ENCODE measurements at places on chromosomes 7 and 10.

DNA sequence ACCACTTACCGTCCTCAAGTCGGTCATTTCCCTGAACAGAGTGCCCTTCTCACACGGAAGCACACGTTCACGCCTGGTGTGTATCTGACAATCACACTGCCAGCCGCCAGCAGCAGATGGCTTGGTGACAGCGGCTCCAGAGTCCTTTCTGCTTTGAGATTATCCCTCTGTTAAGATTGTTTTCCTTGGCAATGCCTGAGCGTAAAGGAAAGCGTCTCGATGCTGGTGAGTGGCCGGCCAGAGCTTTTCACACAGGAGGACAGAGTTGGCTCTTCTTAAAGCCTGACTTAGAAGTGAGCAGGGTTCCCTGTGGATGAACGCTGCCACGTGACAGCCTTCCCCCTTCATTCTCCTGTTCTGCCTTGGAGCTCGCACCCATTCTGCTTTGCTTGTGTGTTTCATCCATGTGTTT, 22.1 kb upstream of the PRKAR1B start:
- peak; percentile 63 for DNase-seq

GRCh38 chr10:131739206-131739605, 161.6 kb upstream of the PPP2R2D start:
- DNase-seq, result no peak

GRCh38 chr7:38284553-38284952, 11.1 kb upstream of the TARP start:
- no peak for DNase-seq

DNA sequence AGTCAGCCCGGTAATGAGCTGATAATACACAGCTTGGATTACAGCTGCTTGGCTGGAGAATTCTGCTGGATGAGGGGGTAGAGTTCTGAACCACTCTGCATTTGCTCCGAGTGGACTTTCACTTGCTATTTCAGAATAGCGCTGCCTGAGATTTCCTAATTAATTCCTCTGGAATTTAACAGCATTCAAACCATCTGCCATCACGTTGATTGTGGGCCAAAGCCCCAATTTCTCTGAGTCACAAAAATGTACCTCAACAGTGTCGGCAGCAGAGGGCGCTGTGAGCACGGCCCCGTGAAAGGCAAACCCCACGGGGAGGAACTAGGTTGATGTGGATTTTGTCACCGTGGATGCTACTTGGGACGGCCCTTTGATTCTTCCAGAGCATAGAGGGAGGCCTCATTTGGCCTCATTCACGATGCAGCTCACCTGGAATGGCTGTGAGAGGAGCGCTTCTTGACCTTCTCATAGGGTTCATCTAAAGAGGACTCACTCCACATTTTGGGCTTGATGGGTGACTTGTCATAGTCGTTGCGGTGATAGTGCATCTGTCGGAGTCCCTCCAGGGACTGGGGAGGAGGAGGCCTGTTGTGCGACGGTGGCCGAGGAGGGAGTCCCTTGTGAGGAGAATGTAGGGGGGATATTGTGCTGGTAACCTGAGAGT, 73.3 kb downstream of the PRPF18 start:
- peak; percentile 73 for DNase-seq

- no peak for DNase-seq
Measured at GRCh38 chr10:100866010-100866409, 46.8 kb upstream of the SLF2 start.

DNA sequence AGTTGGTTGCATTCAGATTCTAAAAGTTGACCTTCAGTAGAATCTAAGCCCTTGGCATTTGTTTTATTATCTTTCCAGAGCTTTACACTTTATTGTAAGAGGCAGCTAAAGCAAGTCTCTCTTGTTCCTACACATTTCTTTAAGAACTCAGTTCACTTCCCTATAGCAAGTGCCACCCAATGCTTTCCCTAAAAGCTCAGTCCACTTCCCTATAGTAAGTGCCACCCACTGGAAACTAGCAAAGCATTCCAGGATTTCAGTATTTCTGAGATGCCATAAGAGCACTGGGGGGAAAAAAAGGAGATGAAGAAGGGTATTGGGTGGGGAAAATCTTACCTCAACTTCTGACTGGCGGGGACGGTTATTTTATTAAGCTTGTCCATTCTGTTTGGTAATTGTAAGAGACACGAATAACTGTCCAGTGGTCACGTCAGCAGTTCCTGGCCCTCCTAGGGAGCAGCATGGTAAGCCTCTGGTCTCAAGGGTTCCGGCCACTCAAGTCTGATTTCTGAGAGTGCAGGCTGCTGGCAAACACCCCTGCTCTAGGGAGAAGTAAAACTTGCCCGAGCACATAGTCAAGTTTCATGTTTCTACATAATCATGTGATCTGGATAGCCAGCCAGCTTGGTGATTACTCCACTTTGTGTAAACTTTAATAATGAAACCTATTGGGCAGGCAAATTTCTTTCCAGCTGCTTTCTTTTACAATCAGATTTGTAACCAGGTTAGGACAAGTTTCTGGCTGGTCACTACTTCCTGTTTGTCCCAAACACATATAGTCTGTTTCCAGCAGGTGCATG, at the start of gene BLNK:
Gene BLNK (minus strand): TSS at position 554 of the 800 bp plus-strand sequence. CDS start 171 bp downstream, at position 383.
- DNase-seq, result no peak

DNA sequence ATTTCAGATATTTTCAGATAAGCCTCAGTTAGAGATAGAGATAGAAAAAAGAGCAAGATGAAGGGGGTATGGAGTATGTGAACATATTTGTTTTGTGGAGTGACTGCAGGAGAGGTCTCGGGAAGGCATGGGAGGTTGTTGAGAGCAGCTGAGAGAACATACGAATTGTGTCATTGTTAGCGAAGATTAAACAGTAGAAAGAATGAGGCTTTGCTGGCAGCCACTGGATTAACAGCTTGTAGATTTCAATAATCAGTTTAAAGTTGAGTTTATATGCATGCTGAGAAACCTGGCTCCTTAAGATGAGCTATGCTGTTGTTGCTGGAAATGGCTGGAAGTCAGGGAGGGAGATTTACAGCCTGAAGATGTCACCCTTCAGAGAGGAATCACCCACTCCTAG, 100.9 kb upstream of the SORCS3 start:
- no peak for DNase-seq

GRCh38 chr7:112446431-112446830, 3.8 kb upstream of the IFRD1 start:
- no peak for DNase-seq

GRCh38 chr10:111531690-111532089, 454.9 kb downstream of the ADRA2A start:
- DNase-seq, result no peak

- DNase-seq, result no peak
Measured at GRCh38 chr7:151399305-151399601, 10.6 kb downstream of the WDR86 start.
